ENCODE measurements at places on chromosomes 7 and 10.

GRCh38 chr10:129373231-129373630, 93.8 kb upstream of the MGMT start:
- no peak for DNase-seq

DNA sequence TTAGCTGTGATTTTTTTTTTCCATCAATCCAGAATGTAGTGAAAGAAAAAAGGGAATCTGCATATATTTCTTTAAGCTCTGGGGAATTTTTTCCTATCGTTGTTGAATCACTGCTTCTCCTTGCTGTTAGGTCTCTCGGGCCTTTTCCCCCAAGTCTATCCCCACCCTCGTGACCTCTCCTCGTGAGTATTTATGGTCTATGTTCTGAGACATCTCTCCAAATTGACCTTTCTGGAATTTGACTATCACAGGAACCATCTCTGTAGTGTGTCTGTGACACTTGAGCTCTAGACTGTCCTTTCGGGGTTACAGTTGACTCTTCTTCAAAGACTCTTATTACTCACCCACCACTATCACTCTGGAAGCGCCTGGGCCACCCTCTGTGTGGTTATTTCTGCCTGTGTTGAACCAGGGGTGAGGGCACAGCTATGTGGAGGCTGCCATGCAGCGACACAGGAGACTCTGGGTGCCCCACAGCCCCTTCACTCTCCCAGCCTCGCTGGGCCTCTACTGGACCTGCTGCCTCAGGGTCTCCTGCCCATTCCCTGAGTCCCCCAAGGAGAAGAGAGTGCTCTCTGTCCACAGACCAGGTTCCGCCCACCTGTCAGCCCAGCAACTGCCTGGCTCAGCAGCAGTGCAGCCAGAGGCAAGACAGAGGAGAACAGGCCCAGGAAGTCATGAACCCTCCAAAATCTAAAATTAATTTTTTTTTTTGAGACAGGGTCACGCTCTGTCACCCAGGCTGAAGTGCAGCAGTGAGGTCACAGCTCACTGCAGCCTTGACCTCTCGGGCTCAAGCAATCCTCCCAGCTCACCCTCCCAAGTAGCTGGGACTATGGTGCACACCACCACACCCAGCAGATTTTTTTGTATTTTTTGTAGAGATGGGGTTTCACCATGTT, 45.7 kb upstream of the PTPRN2 start:
- no peak for DNase-seq

DNA sequence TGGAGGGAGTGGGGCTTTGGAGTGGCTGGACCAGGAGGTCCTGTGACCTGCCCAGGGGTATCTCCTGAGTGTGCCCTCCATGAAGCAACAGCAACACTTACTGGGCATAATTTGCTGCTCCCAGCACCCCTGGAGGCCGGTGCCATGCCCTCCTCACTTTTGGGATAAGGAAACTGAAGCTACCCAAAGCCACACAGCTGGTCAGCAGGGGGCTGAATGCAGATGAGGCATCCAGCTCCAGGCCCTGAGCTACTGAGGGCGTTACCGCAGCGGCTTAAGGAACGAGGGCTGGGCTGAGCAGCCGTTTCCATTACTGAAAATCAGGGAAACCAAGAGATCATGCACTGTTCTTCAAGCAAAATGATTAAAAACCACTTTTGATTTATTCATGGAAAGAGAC, 408.9 kb downstream of the GLRX3 start:
- DNase-seq = no peak

DNA sequence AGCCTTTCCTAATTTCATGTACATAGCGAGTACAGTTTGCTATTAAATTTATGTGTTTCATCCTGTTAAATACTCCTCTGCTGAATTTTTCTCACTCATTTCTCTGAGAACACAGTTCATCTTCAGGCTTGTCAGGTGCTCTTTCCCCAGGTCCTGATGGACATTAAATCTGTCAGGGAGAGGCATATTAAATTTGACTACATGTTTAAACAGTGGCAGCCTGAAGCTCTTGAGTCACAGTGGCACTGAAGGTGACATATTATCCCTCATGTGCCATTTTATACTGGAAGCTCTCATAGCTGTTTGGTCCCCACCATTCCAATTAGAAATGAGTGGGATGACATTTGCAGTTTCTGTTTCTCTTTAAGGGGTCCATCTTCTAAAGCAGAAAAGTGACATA, 1089.6 kb upstream of the SORCS1 start:
- DNase-seq = no peak

- no peak for DNase-seq
Observed at GRCh38 chr10:32955299-32955772, 2.7 kb downstream of the ITGB1 start.

- DNase-seq = no peak
Observed at GRCh38 chr7:75536491-75536890, 44.4 kb downstream of the SPDYE5 start.

- no peak for DNase-seq
Observed at GRCh38 chr7:109956916-109957315, 1134.0 kb upstream of the LRRN3 start.

- DNase-seq = no peak
Observed at GRCh38 chr10:118171861-118172260, 125.1 kb upstream of the RAB11FIP2 start.

DNA sequence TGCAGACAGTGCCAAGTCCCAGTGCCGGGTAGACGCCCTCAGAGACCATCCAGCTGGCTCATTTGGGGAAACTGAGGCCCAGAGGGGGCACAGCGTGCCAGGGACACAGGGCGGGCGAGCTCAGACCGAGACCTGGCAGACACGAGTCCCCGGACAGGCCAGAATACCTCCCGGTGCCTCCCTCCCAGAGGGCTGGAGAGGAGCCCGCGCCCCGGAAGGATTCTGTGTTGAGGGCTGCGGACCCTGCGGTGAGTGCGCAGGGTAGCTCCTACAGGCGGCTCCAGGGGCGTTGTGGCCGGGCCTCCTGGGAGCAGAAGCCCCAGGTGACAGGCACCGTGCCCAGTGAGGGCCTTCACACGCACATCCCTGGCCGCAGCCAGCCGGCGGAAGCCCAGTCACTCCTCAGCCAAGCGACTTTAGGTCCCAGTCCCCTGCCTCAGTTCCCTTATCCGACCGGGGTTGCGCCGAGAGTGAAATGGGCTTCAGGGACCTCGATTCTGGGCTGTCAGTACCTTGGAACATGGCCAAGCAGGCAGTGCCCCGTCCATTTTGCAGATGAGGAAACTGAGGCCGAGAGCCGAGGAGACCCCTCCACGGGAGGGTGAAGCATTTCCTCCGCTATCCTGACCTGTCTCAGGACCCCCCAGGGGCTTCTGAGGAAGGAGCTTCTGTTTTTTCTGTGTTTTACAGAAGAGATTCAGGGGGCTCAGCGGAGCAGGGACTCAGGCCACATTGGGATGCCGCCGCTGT, 73.6 kb downstream of the ELFN1 start:
- no peak for DNase-seq

DNA sequence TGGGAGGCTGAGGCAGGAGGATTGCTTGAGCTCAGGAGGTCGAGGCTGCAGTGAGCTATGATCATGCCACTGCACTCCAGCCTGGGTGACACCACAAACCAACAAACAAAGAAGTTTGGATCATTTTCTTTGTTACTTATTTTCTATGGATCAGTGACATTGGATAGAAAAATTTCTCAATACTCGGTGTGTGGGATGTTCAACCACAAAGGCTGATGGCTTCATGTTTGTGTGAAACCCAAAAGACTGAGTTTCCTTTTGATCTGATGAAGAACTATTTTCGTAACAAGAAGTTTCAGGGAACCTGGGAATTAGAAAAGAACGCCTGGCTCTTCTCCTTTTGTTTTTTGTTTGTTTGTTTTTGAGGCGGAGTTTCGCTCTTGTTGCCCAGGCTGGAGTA, 104.0 kb downstream of the HOXA1 start:
- no peak for DNase-seq

DNA sequence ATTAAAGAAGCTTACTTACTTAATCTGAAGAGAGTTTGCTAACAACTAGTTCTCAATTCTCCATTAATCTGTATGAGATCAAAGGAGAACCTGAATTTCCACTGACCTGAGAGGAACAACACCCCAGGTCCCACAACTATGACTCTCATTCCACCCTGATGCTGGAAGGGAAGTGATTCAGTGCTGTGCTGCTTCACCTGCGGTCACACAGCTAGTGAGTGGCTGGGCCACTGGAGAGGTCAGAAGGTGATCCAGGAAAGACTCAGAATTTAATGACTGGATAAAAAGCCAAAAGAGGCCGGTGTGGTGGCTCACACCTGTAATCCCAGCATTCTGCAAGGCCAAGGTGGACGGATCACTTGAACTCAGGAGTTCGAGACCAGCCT, 23.6 kb downstream of the SORBS1 start:
- DNase-seq = no peak

- peak; percentile 20 for DNase-seq
Observed at GRCh38 chr7:143931739-143932138, 3.3 kb upstream of the OR2F2 start.

DNA sequence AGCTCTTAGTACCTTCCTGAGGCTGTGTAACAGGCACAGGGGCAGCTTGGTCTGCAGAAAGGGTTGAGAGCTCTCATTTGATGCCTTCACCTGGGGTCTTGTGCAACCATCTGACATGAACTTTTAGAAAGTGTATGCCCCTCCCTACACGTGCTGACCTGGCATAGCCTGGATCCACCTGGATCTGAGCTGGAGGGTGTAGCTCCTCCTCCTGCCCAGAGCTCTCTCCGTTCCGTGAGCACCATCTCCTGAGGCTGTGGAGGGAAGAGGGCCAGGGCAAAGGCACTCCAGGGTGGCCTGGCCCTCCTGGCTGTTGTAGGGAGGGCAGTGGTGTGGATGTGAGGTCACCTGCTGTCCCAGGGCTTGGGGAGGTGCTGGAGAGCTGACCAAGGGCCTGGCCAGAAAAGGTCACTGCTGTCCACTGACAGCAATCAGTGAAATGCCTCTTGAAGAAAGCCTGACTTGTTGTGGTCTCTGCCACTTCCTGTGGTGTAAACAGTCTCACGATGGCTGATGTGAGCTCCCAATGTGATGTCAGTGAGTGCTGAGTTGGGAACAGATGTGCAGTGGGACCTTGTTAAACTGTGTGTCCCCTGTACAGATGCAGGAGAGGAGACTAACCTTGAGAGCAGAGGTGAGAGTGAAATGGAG, 23.0 kb downstream of the AMZ1 start:
- no peak for DNase-seq

DNA sequence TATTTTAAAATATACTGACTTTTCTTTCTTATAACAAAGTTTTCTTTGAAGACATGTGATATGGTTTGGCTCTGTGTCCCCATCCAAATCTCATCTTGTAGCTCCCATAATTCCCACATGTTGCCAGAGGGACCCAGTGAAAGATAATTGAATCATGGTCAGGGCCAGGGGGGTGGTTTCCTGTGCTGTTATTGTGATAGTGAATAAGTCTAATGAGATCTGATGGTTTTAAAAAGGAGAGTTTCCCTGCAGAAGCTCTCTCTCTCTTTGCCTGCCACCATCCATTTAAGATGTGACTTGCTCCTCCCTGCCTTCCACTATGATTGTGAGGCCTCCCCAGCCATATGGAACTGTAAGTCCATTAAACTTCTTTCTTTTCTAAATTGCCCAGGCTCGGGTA, 768.1 kb downstream of the NRG3 start:
- no peak for DNase-seq

- DNase-seq = no peak
Observed at GRCh38 chr7:128243273-128243672, 2.2 kb downstream of the LEP start.

GRCh38 chr7:2520131-2520760, 672 bp downstream of the LFNG start:
- DNase-seq = peak; percentile 59

DNA sequence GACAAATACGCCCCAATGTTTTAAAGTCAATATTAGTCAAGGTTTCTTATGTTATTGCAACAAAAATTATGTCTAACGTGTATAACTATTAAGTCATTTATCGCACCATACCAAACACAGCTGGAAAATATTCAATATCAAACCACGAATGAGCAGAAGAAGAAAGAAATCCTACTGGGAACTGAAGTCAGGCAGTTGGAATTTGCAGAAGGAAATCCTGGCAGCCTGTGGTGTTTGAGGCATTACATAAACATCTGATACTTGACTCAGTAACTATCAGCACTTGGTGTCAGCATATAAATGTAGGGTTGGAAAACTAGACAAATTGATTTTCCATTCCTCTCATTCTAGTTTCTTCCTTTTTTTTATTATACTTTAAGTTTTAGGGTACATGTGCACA, 83.4 kb upstream of the NUPR2 start:
- no peak for DNase-seq

DNA sequence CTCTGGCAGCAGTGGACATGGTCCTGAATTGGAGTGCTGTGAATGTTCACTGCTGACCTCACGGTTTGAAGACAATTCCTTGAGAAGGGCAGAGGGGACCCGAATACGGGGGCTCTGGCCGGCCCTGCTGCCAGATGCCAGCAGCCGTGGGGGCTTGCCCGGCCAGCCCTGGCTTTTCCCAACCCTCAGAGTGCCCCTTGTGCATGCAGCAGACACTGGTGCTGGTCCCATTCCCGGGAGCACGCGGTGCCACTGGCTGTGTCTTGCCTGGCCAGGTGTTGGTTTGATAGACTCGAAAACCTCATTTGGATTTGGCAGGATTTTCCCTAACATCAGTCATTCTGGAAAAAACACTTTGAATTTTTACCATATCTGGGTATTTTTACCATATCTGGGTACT, 49.1 kb downstream of the LHPP start:
- no peak for DNase-seq

DNA sequence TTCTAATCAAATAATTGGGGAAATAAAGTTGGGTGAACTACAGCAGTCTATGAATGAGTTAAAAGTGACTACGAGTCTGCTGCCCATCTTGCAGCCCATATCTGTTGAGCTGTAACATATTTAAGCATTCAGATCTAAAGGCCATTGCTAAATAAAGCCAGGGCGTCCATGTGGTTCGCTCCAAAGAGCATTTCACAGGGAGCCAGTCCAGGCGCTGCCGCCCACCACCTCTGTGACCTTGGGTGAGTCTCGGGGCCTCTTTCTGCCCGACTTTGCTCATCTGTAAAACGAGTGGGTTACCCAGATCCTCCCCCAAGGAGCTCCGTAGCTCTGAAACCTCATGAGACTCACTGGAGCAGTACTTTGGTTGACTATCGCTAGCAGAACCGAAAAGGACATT, 223.1 kb downstream of the CUX1 start:
- no peak for DNase-seq

DNA sequence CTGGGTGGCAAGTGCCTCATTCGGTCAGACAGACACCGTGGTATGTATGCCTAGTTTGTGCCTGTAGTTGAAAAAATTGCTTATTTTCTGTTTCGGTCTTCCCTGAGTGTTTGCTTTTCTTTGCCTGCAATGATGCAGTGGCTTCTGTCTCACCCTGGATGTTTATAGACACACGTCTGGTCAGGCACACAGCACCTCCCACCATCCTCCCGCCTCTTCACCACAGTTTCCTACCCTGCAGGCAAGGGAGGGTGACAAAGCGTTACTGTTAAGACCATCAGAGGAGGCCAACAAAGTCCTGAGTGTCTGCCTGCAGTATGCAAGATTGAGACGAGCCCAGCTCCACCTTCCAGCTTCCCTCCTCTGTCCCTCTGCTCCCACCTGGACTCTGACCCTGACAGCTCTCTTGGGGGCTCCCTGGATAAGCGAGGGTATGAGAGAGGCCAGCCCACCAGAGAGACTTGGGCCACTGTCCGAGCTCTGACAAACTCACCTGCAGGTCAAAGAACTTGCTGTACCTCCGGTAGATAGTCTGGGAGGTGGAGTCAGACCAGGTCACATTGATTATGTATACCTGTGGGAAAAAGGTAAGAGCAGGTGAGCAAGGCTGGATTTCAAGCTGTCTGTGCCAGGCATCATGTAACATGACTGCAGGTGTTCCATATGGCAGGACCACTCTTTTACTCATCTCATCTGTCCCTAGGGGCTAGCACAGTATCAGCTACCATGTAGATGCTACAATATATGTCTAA, 54.4 kb downstream of the SH3PXD2A start:
- peak; percentile 66 for DNase-seq

Measured in EL (cell line).